ENCODE measurements at places on chromosomes 12 and 14.

DNA sequence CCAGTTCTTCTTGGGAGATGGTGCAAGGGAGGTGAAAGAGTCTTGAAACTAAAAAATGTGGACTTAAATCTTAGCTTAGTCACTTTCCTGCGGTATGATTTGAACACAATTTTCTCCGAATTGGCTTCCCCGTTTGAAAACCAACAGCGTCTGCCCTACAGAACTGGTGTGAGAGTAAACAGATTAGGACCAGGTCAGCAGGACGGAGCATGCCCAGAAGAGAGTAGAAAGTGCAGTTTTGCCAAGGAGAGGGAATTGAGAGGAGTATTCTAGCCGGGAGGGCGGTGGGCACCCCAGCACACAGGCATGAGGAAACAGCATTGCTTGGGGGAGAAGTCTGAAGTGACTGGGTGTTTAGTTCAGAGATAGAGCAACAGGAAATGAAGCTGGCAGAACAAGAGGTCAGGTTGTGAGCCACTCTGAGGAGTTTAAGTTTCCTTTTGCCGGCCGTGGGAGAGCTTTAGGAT lies 927.1 kb downstream of the VRK1 start:
- DNase-seq: no peak

DNA sequence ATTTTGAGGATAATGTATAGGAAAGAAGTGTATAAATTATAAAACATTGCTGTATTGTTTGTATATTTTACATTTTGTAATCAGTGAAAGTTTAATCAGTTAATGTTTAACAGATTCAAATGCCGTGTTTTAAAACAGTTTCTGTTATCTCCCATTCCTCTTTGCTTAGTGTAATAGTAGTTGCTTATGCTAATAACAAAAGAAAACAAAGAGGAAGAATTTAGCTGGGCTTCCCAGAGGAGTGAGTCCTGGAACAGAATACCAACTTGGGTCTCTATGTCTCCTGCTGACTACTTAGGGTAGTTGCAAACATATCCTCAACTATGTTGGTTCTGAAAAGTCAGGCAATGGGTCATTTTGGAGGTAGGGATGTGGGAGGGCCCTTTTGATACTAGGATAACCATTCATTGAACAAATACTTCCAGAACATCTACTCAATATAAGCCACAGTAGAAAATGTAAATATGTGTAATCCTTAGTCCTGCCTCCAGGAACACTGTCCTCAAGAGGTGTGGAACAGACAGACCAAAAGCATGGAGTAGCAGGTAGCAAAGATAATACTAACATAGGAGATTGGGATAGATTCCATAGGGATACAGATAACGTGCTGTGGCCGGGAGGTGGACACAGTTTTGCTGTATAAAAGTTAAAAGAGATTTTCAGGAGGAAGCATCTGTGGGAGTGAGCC lies 36.1 kb upstream of the EVL start:
- DNase-seq: no peak

DNA sequence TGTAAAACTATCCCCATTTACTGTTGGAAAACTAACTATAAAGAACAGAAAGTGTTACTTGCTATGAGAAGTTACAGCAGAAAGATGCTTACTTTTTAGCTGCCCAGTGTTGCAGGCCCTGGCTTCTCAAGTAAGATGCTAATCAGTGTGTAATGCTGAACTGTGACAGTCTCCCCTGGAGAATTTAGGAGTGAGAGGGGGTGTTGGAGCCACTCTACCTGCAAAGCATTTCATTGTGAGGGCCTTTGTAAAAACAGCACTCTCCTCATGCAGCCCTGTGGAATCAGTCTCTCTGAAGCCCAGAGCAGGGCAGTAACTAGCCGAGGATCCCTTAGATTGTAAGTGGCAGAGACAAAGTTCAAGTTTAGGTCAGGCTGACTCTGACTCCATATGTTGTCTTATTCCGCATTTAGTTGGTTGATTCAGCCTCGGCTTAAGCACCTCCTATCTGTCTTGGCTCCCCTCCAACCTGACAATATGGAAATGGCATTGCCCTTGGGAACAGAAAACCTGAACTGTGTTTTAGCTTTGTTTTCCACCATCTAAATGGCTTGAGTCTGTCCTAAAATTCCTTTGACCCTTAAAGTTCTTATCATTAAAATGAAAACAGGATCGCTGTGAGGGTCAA lies 141.3 kb downstream of the PRKCH start:
- DNase-seq: peak; percentile 50

DNA sequence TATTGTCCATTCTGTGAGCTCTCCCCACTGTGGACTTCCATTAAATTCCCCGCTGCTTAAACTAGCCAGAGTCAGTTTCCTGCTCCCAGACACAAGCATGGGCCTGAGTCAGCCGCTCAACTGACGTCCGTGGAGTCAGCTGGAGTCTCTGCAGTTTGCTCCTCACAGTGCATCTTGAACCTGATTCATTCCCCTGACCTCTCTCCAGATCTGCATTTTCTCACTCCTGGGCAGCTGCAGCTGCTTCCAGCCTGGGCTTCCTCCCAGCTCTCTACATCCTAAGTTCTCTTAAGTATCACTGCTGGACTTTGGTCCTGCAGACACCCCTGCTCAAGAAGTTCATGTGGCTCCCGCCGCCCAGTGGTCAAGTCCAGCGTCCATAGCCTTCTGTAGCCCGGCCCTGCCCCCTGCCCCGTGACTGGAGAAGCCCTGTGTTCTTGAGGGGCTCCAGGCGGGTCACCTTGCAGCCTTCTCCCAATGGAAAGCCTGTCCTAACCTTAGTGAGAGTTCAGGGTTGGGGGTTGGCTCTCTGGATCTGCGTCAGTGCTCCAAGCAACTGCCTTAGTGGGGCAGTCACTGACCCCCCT lies 20.0 kb downstream of the NFKBIA start:
- DNase-seq: peak; percentile 68

GRCh38 chr14:100309028-100309737 lies 2.9 kb upstream of the SLC25A29 start:
- no peak for DNase-seq

- DNase-seq: no peak
Observed at GRCh38 chr12:4451694-4452093, 6.1 kb upstream of the FGF6 start.

GRCh38 chr14:61472011-61472672 lies 150.8 kb downstream of the PRKCH start:
- no peak for DNase-seq

DNA sequence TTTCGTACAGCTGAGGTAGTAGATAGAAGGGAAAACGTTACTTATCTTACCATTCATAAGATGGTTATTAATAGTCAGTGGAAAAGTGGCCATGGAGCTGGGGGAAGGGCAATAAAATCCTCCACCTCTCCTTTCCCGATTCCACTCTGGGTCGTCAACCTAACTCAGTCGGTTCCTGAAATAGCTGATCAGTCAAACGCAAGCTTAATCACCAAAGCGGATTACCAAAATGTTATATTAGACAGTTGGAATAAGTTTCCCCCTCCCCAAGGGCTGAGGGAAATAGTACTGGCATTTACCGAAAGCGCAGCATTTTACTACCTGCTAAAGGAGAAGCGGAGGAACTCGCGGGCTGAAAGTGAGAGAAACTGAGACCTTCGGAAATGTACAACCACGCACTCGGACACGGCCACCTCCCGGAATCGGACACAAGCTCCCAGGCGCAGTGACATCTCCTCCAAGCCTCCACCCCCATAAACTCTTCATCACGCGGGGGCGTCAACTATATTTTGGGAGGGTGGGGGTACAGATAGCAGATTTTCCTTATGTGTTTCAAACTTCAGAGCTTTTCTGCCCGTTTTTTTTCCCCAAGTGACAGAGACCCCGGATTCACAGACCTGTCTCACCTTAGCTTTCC lies 1.2 kb downstream of the PPM1H start:
- DNase-seq: peak; percentile 32

- peak; percentile 80 for DNase-seq
Observed at GRCh38 chr14:103606963-103607668, 21.9 kb upstream of the KLC1 start.

DNA sequence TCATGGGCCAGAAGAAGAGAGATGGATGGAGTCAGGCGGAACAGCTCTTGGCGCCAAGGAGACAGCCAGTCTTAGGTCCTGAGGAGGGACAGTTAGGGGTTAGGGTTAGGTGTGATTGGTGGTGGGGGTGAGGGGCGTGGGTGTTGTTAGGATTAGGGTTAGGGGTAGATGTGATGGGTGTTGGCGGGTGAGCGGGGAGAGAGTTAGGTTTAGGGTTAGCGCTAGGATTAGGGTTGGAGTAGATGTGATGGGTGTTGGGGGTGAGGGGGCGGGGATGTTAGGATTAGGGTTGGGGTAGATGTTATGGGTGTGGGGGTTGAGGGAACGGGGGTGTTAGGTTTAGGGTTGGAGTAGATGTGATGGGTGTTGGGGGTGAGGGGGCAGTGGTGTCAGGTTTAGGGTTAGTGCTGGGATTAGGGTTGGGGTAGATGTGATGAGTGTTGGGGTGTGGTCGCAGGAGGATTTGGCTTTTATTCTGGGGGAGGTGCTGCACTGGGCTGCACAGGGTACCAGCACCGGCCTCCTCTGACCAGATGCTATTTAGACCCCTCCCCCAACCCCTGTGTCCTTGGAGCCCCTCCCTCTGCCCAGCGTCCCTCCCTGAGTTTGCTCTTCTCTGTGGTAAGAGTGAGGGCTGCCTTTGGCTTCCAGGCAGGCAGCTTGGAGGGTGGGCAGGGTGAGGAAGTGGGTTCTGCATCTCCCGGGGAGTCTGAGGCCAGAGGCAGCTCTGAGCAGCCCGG lies 35.6 kb upstream of the FBRSL1 start:
- no peak for DNase-seq

DNA sequence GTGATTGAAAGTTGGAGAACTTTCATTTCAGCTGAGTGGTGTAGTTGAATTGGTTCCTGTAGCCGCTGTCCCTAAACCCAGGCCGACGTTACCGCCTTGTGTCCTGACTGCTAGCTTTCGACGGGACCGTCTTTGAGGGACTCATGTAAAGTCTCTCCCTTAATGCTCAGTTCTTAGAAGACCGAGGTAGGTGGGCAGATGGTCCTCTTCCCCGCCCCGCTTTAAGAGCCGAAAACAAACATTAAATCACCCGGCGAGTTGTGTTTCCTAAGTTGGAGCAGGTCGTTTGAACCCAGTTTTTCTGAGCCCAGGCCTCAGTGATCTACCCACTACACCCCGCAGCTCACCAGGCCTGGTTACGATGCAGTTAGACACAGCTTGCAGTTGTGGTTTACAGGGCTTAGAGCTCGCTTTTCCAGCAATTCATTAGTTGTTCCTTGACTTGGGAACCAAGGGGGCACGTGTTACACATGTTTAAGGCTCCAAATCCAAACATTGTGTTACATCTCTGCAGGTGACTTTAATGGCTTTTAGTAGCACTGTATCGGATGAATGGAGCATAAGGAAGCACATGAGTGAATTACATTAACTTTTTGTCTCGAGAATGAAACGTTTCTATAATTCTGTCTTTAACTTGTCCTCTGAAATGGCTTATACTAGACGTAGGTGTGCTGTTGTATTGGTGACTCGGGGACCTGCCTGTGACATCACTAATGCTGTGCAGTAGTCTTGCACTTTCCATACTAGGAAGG lies 790 bp downstream of the NEDD1 start:
- peak; percentile 35 for DNase-seq

GRCh38 chr12:123142921-123143735 lies 7.8 kb downstream of the PITPNM2 start:
- peak; percentile 66 for DNase-seq

GRCh38 chr14:77979666-77980351 lies 179.9 kb downstream of the ADCK1 start:
- no peak for DNase-seq

DNA sequence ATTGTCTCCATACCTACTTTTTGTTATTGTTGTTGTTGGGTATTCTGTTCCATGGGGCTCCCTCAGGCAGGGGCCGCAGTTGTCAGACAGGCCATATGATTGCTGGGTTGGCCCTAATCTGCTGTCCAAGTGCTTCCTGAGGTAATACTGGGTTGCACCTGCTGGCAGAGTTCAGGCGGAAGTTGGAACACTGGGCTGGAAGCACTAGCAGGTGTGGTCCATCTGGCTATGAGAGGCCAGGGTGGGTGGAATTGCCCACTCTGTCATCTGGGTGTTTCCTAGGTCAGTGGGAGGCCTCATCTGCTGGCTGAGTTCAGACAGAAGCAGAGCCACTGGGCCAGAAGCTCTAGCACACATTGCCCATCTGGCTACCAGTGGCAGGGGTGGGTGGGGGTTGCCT lies 81.3 kb upstream of the NID2 start:
- no peak for DNase-seq

GRCh38 chr12:93667672-93668071 lies 9.5 kb upstream of the CRADD start:
- no peak for DNase-seq

- DNase-seq: no peak
Observed at GRCh38 chr14:20167091-20167490, 23.6 kb upstream of the OR11G2 start.

- no peak for DNase-seq
Observed at GRCh38 chr12:71455028-71455737, 15.6 kb downstream of the LGR5 start.

GRCh38 chr12:124152731-124153130 lies 142.2 kb upstream of the RFLNA start:
- no peak for DNase-seq

GRCh38 chr12:104736307-104736706 lies 221.8 kb downstream of the SLC41A2 start:
- peak; percentile 28 for DNase-seq

- DNase-seq: no peak
Observed at GRCh38 chr14:104933746-104934733, 9.4 kb downstream of the PLD4 start.

- peak; percentile 6 for DNase-seq
Observed at GRCh38 chr14:99137001-99137700, 134.8 kb downstream of the BCL11B start.

GRCh38 chr12:29547151-29547632 lies 49.7 kb upstream of the OVCH1 start:
- no peak for DNase-seq

DNA sequence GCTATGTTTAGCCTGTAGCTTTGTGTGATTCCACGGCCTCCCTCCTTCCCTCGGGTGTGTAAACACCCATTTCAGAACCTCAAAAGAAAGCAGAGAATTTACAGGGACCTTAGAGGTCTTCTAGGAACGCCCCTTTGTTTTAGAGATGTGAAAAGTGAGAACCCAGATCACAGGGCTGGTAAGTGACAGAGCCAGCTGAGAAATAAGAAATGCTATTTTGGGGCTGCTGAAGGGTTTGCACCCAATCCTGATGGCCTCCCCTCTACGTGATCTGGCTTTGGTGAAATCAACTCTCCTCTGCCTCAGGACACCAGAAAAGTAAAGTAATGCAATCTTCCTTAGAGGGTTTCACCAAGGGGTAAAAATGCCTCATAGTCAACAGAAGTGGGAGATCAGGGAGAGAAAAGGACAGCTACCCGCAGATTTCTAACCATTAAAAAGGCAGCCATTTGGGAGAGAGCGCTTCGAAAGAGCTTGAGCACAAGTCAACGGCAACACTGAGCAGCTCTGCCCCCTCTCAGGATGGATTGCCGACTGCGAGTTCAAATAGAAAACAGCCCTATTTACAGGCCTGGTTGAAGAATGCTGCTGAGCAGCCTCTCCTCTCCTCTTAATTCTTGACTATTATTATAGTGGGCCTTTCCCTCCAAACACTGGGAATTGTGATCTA lies 78.5 kb upstream of the RASSF3 start:
- DNase-seq: no peak
